Hematopoietic multipotent progenitor cell treated with erythropoietin and hydrocortisone succinate and interleukin-3 and kit ligand, for 17 days (in vitro differentiated cells): ENCODE measurements at places on chromosomes 4 and X.

DNA sequence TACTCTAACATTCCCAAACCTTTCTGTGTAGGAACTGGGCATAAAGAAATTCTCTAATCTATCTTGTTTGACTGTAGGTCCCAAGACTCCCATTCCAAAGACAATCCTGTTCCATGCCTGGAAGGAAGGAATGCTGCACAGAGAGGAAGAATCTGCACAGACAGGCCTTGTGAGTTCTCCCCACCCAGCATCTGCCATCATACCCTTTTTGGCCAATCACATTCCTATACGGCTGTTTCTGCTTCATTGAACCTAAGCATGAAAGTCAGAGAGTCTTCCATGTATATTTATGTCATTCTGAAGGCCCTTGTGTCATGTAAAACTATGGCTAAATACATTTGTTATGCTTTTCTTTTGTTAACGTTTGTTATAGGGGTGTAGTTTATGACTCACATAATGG, 667.7 kb upstream of the IGFBP7 start:
- no peak for DNase-seq

- DNase-seq, result no peak
These were observed 37.3 kb downstream of the PSAPL1 start for GRCh38 chr4:7397206-7398103.

- DNase-seq, result no peak
These were observed 44.6 kb downstream of the FGFBP1 start for GRCh38 chr4:15893962-15894361.

DNA sequence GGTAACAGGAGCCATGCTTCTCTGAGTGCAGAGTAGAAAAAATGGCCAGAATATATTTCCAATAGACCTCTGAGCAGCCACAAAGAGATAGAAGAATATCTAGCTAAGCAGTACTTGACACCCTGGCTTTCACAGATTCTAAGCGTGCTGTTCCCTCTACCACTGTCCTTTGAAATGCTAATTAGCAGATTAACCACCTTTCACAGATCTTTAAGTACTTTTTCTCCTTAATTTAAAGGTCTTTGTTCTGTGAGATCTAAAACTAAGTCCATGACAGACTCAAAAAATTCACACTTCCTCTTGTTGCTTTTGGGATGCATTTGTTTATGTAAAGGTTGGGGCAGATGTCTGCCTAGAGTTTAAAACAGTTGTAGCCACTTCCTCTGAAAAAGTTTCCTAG, 28.3 kb upstream of the MAGEC2 start:
- DNase-seq, result no peak

- no peak for DNase-seq
These were observed 153.7 kb downstream of the CLCN4 start for GRCh38 chrX:10310511-10310910.

- no peak for DNase-seq
These were observed 25.2 kb upstream of the ADD1 start for GRCh38 chr4:2818351-2818939.

DNA sequence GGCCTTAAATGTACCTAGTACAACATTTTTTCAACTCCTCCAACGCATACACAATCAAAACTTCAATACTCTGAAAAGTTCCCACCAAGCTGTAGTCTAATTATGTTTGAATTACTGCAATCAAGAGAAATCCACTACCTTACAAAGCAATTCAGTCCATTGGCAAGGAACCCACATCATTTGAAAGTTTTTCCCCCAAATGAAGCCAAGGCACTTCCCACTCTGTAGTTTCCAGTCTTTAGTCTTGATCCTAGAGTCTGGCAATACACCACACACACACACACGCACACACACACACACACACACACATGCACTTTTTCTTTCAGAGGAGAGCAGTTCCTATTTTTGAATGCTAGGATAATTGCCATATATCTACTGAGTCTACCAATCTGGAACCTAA, 79.6 kb downstream of the ANTXR2 start:
- DNase-seq, result no peak

DNA sequence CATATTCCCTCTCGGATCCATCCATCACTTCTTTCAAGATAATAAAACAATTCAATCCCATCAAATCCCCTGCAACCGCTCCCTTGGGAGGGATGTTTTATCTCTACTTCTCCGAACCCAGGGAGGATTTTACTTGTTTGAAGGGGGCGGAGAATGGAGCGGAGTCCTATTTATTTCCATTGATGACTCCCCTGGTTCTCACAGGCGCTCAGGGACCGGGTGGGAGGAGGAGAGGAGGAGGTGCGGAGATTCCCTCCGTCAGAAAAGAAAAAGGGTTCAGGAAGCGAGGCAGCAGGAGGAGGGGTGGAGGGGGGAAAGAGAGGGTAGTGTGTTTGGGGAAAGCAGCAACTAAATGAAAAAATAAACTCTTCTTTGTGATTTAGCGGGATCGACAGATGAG, 2.1 kb downstream of the NDNF start:
- DNase-seq, result no peak

GRCh38 chrX:38973322-38973721, 172.1 kb downstream of the MID1IP1 start:
- no peak for DNase-seq

DNA sequence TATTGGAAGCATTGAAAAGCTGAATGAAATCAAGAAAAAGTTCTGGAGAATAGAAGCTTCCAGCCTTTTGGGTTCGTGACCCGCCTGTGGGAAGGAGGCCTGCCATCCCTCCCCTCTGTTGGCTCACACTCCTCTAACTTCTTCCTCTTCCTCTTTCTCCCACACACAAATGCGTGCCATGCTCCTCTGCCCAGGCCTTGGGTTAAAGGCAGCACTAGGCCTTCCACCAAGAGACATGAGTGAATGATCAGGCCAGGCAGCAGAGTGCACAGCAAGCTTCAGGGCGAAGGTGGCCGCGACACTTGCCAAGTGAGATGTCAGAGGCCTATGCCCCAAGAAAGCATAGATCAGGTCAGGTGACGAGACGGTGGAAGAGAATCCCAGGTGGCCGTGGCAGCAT, 38.4 kb downstream of the FAM193A start:
- no peak for DNase-seq

- DNase-seq, result no peak
These were observed 43.5 kb downstream of the CLCN3 start for GRCh38 chr4:169663831-169664230.

DNA sequence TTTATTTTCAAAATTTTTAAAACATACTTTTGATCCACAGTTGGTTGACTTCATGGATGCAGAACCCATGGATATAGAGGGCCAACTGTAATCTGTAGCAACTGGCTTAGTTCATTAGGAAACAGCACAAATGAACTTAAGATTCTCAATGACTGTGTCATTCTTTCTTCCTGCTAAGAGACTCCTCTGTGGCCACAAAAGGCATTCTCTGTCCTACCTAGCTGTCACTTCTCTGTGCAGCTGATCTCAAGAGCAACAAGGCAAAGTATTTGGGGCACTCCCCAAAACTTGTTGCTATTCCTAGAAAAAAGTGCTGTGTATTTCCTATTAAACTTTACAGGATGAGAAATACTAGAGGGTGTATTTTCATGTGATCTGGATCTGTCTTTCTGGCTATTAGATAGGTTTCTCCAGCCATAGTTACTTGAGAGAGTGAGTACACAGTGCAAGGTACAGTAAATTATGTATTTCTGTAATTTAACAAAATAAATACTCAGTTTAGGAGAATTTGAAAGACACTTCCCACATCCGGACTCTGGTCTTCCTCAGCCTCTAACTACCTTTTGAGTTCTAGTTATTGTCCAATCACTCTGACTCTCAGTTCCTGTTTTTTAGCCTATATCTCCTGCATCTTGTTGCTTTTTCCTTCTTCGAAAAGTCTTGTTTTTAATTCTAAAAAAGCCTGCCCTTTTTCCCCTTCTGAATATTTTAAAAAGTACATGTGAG, 21.8 kb downstream of the TLR2 start:
- DNase-seq, result no peak

DNA sequence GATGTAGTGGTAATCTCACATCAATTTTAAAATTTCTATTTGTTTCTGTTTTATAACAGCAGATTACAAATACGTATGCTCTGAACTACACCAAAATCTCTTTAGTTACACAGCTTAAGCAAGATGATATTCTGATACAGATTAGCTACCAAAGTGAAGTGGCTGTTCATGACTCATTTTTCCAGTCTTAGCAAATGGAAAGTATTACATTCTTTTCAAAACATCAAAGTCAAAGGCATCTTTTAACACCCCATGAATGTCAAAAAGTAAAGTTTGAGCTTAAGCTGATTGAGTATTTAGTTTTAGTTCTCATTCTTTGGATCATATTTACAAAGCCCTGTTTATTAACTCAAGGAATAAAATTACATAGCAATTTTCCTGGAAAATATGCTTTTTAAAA, 6.6 kb upstream of the HPGDS start:
- no peak for DNase-seq

- DNase-seq, result no peak
These were observed 9.5 kb upstream of the PDLIM5 start for GRCh38 chr4:94442251-94442650.

DNA sequence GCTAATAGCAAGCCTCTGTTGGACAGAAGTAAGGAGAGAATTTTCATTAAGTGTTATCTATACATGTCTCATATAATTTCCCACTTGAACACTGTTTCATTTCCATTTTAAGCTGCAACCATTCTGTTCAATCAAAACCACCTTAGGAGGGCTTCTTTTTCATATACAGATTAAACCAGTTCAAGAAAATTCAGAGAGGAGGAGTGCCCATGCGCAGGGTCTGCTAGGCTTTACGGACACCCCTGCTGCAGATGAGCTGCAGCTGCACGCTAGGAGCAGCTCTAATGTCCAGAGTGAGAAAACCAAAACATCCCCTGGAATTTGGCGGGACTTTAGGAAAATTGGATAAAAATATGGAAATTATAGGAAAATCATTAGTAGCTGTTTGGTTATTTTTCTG, 541.0 kb downstream of the SPRY1 start:
- DNase-seq, result no peak

- DNase-seq, result no peak
These were observed 52.6 kb downstream of the LIMCH1 start for GRCh38 chr4:41590591-41590990.

- DNase-seq, result no peak
These were observed 33.5 kb upstream of the AMOT start for GRCh38 chrX:112874175-112874574.

DNA sequence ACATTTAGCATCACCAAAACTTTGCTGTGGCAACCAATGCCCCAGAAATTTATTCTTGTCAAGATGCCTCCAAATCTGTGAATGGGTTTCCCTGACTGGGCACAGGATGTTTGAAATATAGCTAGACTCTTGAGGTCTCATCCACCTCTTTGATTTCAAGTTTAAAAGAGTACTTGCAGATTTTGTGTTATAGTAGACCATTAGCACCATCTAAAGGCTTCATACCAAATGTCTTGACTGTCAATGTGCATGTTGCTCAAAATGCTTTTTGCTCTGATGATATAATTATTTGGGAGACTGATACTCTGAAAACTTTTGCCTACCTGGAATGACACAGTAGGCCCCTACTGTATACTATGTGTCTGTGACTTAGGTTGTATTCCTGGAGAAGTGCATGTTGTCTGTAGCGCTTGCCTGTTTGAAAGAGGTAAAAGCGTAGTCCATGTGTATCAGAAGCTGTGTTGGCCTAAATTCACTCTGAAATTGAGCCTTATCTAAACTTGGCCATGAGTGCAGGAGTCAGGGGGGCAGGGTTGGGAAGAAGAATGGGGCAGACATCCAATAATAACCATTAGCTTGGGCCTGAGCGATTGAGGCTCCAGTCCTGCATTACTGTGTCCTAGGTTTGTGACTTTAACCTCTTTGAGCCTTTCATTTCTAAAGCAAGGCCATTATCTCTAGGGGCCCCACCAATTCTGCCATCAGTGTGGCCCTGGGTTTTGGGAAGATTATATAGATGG, 33.8 kb downstream of the NDP start:
- no peak for DNase-seq

- peak; percentile 22 for DNase-seq
These were observed 88.3 kb downstream of the AMELX start for GRCh38 chrX:11381464-11381863.

GRCh38 chr4:1871471-1872021, 353 bp downstream of the NSD2 start:
- DNase-seq, result no peak

- no peak for DNase-seq
These were observed 85.3 kb downstream of the ABLIM2 start for GRCh38 chr4:8073206-8073863.

GRCh38 chrX:120768681-120769080, 107.0 kb downstream of the CT47B1 start:
- no peak for DNase-seq

DNA sequence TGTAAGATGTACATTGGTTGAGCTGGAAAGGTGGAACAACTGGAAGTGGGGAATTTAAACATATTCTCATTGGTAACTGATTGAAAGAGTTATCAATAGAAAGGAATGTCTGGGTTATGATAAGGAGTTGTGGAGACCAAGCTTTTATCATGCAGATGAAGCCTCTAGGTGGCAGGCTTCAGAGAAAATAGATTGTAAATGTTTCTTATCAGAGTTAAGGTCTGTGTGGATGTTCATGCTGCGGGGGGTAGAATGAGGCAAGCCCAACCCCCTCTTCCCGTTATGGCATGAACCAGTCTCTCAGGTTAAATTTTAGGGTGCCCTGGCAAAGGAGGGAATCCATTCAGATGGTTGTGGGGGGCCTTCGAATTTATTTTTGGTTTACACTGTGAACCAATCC, 16.0 kb downstream of the ARSD start:
- DNase-seq, result no peak

- no peak for DNase-seq
These were observed 552.6 kb upstream of the INTU start for GRCh38 chr4:127080141-127080540.

DNA sequence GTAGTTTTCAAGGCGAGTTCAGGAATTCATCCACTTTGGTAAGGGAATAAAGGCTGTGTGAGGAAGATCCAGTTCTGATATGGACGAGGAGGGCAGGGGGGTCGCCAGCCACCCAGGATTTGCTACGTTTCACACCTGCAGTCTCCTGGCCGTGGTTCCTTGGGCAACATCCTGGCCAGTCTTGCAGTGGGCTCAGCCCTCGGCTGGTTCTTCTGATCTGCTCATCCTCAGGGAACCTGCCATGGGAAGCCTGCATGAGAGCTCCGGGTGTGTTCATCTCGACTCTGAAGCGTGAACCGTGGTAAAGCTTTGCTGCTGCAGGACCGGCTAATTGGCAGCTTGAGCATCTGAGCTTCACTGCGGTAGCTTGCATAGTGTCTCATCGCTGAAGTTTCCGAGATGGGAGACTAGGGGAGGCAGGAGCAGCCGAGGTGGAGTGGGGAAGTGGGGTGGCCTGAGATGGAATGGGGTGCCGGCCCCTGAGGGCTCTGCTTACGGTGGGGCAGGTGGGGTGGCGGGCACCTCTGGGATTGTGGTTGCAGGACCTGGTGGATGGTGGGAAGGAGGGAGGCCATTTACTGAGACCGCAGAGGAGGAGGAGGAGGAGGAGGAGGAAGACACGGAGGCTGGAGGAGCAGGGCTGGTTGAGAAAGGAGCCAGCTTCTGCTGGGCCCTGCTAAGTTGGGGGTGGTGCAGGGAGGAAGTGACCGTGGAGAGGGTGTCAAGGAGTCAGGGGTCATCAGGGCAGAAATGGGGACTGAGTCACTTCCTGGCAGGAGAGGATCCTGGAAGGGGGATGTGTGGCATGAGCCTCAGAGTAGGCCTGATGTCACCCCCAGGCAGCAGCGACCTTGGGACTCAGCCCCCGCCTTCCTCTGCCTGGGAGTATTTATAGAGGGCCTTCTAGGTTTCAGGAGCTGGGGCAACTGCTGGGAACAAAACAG, 213.1 kb upstream of the PSAPL1 start:
- no peak for DNase-seq
